ENCODE measurements at places on chromosomes 6 and 20. TPM values are rescaled to one million over a fixed set of nuclear protein-coding genes. Genes with fewer than 3 reads are reported as not detected.

DNA sequence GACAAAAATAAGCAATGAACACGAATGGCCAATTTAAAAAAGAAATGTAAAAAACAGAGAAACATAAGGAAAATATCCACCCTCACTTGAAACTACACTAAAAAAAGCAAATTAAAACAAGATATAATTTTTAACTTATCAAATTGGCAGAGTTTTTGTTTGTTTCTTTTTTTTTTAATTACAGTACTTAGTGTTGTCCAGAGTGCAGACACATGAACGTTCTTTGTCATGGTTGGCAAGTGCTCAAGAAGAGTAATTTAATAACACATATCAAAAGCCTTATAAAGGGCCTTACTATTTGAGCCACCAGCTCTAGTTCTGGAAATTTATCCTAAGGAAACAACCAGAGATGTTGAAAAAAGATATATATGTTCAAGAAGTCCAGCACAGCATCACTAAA lies 142.3 kb downstream of the ATXN1 start:
- DNase-seq = no peak

DNA sequence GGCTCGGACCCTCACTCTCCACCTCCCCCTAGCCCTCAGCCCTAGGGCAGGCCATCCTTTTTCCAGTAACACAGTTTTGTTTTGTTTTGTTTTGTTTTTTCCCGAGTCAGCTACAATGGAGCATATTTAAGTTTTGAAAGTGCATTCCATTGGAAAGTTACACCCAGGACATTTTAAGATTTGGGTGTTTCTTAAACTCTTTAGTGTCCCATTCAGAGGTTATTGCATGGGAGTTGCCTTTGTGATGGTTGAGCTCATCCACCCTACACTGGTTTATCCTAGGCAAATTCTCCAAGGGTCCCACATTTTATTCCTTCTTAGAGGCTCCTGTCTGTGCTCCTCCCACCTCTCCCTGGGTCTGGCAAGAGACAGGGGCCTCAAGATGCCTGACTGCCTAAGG lies 58.9 kb downstream of the THBS2 start:
- no peak for DNase-seq

GRCh38 chr6:161908872-161909271 lies 635.0 kb upstream of the AGPAT4 start:
- DNase-seq = peak; percentile 60

DNA sequence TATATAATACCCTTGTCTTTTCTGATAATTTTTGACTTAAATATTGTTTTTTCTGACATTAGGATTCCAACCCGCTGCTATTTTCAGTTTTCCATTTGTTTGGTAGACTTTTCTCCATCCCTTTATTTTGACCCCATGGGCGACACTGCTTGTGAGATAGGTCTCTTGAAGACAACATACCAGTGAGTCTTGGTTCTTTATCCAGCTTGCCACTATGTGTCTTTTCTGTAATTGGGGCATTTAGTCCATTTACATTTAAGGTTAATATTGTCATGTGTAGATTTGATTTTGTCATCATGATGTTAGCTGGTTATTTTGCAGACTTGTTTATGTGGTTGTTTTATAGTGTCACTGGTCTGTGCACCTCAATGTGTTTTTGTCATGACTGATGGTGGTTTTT lies 67.7 kb upstream of the IRAK1BP1 start:
- DNase-seq = no peak

Gene GNAS-AS1
- total RNA-seq = 1.8 TPM

Gene IFT52
- total RNA-seq = 43.6 TPM

Gene EYA2
- not detected for total RNA-seq

All from A172 (cell line).